Chondrocyte (in vitro differentiated cells): ENCODE measurements at places on chromosomes 13 and 19. TPM values are rescaled to one million over a fixed set of nuclear protein-coding genes. Genes with fewer than 3 reads are reported as not detected.

GRCh38 chr19:4620675-4621074, 18.6 kb upstream of the TNFAIP8L1 start:
- no peak for DNase-seq

- no peak for DNase-seq
Observed at GRCh38 chr19:18469069-18469846, 31.3 kb upstream of the ISYNA1 start.

DNA sequence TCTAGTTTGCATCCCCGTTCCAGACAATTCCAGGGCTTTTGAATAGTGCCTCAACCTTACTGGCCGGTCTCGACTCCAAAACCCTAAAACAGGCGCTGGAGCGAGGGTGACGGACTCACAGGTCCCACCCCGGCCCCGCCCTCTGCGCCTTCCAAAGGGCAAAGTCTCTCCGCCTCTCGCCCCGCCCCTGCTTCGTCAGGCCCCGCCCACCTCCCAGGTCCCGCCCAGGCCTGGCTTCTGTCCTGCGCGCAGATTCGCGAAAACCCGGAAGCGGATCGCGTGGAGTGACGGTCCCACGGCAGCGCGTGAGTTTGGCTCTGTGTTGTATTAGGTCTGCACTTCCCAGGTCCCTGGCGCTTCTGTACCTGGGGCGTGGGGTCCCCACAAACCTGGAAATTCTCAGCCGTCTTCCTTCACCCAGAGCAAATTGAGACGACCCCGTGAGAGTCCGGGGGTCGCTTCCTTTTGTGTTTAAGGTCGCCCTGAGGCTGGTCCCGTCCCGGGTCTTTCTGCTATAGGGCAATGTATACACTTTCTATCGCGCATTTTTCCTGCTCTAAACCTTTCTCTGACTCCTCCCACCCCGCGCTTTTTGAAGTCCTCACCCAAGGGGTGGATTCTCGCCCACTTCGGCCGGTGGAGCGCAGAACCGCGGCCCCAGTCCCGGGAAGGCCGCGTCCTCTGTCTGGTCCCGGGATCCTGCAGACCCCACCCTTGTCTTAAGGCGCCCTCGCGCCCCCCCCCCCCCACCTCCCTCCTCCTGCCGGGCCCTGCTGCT, at the start of gene ZNF813:
ZNF813 (plus strand) TSS at position 249 of the 778 bp plus-strand sequence. CDS start 16,090 bp downstream, outside the sequence.
- peak; percentile 95 for DNase-seq

GRCh38 chr19:2278459-2279158, 3.4 kb downstream of the PEAK3 start:
- no peak for DNase-seq

GRCh38 chr19:50568728-50569698, 778 bp upstream of the LRRC4B start:
- DNase-seq: no peak

DNA sequence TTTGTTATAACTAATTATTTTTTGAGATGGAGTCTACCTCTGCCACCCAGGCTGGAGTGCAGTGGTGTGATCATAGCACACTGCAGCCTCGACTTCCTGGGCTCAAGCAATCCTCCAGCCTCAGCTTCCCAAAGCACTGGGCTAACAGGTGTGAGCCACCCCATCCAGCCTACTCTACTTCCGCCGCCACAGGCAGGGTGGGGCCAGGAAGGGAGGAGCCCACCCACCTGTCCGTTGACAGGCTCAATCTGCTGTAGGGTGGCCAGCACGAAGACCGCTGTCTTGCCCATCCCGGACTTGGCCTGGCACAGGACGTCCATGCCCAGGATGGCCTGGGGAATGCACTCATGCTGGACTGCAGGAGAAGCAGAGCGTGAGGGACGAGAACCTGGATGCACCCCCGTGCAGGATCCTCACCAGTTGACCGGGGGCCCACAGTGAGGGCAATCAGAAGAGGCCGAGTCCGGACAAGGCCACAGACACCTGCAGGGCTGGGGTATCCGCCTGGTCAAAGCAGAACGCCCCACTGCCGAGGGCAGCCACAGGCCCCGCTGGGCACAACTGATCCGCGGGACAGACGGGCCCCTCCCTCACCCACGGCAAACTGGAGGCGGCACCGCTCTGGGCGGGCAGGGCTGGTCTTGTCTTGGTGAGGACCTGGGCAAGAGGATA, 6.7 kb downstream of the DDX39A start:
- no peak for DNase-seq

DNA sequence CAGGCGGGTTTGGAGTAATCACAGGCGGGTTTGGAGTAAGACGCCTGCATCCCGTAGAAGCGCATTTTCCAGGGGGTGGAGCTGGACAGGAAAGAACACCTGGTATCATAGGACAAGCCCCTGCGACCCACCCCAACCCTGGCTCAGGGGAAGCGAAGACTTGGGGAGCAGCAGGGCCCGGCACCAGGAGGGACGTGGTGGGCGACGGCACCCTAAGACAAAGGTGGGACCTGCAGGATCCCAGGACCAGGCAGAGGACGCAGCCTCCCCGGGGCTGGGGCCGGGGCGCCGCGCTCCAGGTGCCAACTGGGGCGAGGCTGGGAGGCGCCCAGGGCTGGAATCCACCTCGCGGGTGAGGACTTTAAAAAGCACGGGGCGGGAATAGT, 520 bp downstream of the ZNF600 start:
- DNase-seq: no peak

DNA sequence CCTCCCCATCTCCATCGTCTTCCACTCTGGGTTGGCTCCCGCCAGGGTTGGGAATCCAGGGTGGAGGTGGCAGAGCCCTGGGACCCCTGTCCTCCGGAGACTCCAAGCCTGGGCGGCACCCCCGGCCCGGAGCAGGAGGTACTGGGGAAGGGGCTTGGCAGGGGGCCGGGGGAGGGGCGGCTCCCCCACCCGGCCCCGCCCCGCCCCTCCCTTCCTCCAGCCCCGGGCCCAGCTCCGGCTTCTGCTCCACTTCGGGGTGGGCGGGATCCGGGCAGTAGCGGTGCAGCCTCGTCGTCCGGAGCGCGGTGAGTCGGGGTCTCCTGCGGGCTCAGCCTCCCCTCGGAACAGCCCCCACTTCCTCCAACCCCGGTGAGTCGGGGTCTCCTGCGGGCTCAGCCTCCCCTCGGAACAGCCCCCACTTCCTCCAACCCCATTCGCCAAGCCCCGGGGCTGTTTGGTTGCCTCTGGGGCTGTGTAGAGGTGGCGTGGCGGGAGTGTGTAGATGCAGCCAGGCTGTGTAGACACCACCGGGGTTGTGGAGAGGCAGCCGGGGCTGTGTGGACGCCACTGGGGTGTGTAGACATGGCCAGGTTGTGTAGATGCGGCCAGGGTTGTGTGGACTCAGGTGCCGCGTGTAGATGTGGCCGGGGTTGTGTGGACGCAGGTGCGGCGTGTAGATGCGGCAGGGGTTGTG, at the start of gene TMPRSS9:
TMPRSS9 (plus strand) TSS at position 274 of the 694 bp plus-strand sequence. CDS start 29,521 bp downstream, outside the sequence.
- DNase-seq: peak; percentile 88

GRCh38 chr19:11256189-11256588, 6.1 kb downstream of the DOCK6 start:
- DNase-seq: no peak

DNA sequence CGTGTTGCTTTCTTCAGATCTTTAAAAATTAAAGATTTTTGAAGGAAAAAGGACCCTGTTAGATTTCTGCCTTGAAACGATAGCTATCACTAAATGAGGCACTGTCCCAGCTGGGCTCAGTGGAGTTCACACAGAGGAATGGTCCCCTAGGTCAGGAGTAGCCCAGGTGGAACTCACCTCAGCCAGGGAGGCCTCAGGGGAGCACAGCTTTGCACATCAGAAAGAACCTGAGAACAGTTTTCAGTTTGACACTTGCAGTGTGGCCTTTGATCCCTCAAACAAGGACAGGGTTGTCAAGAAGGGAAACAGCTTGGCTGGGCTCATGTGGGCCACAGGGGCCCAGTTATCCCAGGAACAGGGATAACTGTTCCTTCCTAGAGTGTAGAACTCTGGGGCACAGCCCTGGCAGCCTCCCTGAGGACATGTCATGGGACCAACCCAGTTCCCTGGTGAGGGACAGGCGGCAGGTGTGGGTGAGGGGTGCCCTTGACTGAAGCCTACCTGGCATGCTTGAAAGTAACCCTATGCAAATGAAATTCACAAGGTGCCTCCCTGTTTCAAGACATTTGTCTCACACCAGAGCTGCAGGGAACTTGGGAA, 59.4 kb downstream of the CHST8 start:
- no peak for DNase-seq

DNA sequence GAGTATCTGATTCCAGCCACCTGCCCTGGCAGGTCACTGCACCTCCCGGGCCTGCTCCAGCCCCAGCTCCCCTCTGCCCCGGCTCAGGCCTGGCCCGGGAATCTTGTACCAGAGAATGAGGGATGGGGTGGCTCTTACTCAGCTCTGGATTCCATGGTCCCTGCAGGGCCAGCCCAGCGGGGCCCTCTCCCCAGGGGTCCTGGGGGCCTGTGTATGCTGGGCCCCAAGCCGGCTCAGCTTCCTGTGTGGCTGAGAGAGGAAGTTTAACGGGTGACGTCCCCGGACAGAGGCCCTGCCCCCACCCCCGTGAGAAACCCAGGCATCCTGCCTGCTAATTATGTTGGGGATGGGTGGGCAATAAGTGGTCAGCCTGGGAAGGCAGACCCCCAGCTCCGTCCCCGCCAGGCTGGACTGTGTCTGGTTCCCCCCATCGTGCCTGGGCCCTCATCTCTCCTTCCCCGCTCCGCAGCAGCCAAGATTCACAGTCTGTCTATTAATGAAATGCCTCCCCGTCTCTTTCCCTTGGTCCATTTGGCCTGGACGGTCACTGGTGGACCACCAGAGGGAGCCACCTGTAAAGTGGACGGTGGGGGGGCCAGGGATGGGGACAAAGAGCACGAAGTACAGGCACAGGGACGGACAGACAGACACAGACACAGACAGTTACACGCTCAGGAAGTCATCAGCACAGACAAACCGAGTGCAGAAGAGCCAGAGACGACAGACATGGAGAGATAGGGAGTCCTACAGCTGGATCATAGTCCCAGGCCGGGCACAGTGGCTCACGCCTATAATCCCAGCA, at the start of gene DENND1C:
DENND1C (minus strand) TSS at position 247 of the 802 bp plus-strand sequence; CDS start at position 155, 92 bp downstream.
- no peak for DNase-seq

DNA sequence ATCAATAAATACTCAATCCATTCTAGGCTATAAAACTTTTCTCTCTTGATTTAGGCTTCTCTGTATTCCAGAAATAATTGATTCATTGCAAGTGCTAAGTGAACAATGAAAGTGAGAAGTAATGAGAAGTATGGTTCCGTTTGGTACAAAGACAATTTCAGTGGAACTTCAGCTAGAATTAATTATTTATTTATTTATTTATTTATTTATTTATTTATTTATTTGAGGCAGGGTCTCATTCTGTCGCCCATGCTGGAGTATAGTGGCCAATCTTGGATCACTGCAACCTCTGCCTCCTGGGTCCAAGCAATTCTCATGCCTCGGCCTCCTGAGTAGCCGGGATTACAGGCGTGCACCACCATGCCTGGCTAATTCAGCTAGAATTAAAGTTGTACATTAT, 262.1 kb downstream of the B3GLCT start:
- DNase-seq: no peak

DNA sequence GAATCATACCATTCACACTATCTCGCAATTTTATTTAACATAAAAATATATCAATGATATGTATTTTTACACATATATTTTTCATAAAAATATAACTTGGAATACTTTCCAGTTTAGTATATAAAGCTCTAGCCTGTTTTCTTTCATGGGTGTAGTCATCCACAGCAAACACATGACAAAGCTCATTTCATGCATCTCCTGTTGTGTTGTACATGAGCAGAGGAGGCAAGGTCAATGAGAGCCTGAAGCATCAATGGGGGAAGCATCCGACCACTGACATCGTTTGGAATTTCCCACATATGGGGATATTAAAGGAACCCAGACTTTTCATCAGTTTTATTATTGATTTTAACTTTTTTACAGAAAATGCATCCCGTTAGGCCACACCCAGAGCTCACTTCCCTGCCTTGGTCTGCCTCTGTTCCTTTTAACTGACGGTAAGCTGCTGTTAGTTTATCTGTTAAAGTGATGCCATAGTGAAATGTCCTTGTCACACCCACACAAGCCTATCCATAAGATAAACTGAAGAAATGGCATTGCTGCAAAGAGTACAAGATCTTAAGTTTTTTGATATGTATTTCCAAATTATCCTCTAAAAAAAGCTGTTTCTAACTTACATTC, 44.0 kb downstream of the MIPEP start:
- DNase-seq: no peak

GRCh38 chr19:39127812-39128515, 2.4 kb downstream of the PAK4 start:
- no peak for DNase-seq

DNA sequence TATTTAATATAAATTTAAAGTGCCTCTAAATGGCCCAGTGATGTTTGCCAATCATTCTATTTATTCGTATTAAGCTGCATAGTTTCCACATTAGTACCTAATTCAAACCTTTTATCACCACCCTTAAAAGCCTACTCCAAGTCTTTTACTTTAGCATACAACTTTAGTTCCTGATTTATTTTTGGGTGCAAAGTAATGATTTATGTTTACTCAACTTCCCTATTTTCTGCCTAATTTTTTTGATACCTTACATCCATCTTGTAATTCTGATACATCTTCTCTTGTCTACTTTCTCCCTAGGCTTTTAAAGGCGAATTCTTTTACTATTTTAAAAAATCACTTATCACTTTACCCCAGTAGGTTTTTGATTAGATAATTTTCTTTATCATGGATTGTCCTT, 2651.1 kb upstream of the PCDH20 start:
- no peak for DNase-seq

- DNase-seq: no peak
Observed at GRCh38 chr13:96900986-96901385, 93.3 kb downstream of the OXGR1 start.

GRCh38 chr19:45834970-45835369, 19.9 kb upstream of the RSPH6A start:
- no peak for DNase-seq

GRCh38 chr19:4453232-4454179, 4.1 kb downstream of the UBXN6 start:
- no peak for DNase-seq

- no peak for DNase-seq
Observed at GRCh38 chr13:91141543-91142061, 205.9 kb upstream of the MIR17HG start.

GRCh38 chr19:56905631-56906150, 65.2 kb upstream of the PEG3 start:
- DNase-seq: no peak

The RFPL4A gene
- not detected in 3 replicates for total RNA-seq

The ZNF296 gene
- total RNA-seq: 0.12 to 0.58 TPM (median 0.49 TPM) in 3 replicates

The SSBP4 gene
- 54.8 to 72.3 TPM (median 56.3 TPM) in 3 replicates for total RNA-seq

The FFAR3 gene
- not detected in 3 replicates for total RNA-seq

The ZNF790 gene
- 8.1 to 10.2 TPM (median 8.1 TPM) in 3 replicates for total RNA-seq

The SIGLEC8 gene
- total RNA-seq: not detected in 3 replicates
